ENCODE measurements at places on chromosomes 16 and 17. TPM values are rescaled to one million over a fixed set of nuclear protein-coding genes. Genes with fewer than 3 reads are reported as not detected.

DNA sequence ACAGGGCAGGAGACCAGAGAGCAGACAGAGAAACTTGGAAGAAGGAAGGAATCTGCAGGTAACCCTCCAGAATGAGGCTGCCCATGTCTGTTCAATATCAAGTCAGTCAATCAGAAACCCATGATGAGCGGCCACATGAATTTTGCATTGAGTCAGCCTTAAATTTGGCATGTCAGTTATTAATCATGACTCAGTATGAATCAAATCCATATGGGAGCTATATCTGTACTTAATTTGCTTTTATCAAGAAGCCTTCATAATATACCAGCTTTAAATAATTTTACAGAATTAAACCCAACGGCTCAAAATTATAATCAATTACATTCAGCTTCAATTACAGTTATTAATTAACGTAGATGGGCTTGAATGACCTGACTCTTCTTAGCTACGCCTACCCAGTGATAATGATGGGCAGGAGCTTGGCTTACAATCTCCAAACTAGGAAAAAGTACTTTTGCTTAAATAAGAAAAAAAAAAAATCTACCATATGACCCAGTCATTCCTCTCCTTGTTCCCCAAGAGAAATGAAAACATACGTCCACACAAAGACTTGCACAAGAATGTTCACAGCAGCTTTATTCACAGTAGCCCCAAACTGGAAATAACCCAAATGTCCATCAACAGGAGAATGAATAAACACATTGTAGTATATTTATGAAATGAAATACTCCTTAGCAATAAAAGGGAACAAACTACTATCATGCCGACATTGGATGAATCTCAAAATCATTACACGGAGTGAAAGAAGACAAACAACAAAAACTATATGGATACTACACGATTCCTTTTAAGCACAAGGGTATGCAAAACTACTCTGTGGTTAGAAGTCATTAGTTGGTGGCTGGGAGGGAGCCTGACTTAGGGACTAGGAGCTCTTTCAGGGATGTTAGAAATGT, 48.6 kb downstream of the SLC39A11 start:
- DNase-seq, result no peak

DNA sequence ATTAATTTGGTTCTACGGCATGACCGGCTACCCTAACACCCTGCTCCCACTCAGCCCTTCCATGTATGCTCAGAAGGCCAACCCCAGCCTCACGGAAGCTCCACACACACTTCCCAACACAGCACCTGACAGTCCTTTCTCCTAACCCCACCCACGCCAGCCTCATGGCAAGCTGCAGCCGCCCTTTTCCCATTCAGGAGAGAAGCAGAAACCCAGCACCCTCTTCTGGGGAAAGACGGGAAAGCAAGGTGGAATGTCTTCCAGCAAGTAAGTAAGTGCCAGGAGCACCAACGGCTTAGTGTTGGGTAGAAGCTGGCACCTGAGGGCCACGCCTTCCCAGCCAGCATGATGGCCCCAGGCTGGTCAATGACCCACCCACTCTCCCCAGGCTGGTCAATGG, 32.1 kb downstream of the ABR start:
- peak; percentile 77 for DNase-seq

GRCh38 chr17:49294122-49294521, 63.5 kb upstream of the PHOSPHO1 start:
- no peak for DNase-seq

DNA sequence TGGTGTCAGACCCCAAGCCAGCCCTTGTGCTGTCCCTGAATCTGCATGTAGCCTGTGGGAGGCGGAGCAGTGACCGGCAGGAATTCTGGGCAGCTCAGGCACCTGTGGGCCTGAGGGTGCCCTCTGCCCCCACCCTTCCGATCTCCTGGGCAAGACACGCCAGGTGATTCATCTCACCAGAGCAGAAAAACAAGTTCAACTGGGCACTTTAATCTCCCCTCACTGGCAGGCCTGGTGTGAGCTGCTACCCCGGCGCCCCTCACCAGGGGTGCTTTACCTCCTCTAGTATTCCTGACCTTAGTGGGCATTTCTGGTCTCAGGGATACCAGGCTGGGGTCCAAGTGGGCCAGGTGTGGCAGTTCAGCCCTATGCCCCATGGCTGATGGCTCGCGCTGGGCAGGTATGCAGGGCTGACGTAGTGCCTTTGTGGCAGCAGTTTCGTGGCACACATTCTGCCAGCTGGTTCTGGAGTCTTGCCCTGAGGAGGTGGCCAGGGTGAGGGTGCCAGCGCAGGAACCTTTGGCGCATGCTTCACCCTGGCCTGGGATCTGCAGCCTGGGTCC, 6.0 kb downstream of the ERBB2 start:
- DNase-seq, result peak; percentile 39

WWP2 gene
- 39.7 TPM for total RNA-seq
